Stimulated activated CD4-positive, alpha-beta T cell treated with anti-CD3 and anti-CD28 coated beads, Interleukin-12 subunit alpha, Interleukin-12 subunit beta, amount 100 ng/mL, for 4 hours (primary cell): ENCODE measurements at places on chromosomes 7 and 10.

- no peak for DNase-seq
These were observed 631.7 kb downstream of the KCNMA1 start for GRCh38 chr10:77005871-77006270.

GRCh38 chr10:88080213-88080612 is 216.8 kb downstream of the PTEN start:
- no peak for DNase-seq

- DNase-seq = no peak
These were observed 5.5 kb downstream of the ACTA2 start for GRCh38 chr10:88946965-88947590.

GRCh38 chr7:129376778-129377700 is 57.2 kb upstream of the STRIP2 start:
- DNase-seq = no peak

DNA sequence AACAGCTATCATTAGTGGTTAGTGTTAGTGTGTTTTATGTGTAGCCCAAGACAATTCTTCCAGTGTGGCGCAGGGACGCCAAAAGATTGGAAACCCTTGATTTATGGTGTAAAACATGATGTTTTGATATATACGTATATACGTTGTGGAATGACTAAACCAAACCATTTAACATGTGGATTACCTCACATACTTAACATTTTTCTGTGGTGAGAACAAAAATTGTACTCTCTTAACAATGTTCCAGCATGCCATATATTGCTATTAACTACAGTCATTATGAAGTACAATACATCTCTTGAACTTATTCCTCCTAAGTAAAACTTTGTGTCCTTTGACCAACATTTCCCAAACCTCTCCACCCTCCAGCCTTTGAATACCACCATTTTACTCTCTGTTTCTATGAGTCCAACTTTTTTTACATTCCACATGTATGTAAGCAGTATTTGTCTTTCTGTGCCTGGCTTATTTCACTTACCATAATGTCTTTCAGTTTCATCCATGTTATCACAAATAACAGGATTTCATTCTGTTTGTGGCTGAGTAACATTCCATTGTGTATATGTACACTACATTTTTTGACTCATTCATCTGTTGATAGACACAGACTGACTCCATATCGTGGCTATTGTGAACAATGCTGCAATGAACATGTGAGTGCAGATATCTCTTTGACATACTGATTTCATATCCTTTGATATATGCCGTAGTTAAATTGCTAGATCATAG is 42.2 kb upstream of the MAGI2 start:
- DNase-seq = no peak

GRCh38 chr10:110725801-110726630 is 81.9 kb downstream of the RBM20 start:
- DNase-seq = no peak

DNA sequence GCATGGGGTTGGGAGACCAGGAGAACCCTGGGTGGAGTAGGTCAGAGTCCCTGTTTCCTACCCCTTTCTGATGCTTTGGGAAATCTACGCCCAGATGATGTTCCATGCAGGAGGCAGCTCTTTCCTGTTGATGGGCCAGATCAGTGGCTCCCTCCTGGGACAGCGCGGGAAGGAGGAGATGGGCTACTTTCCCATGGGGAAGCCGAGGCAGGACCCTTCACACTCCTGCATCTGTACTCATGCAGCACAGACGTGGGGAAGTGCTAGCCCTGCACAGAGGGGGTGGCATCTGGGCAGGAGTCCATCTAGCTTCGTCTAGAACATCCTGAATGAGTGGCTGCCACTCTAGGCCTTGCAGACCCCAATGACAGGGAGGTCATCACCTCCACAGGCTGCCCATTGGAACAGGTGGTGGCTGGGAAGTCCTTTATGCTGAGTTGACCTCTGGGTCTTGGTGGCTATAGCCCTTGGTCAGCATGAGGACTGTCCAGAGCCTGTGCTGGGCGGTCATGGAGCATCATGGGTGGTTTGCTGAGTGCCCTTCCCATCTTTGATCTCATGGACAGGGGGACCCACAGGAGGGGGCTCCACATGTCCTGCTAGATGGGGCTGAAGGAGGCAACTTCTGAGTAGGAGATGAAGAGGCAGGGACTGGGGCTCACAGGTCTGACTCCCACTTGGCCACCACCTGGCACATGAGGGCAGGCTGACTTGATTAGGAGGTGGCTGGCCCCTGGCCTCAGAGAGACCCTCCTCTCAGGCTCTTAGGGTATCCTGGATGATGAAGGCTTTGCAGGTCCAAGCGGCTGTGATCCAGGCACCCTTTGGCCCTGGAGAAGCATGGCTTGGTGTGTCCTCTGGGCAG is 24.6 kb downstream of the RAMP3 start:
- no peak for DNase-seq

DNA sequence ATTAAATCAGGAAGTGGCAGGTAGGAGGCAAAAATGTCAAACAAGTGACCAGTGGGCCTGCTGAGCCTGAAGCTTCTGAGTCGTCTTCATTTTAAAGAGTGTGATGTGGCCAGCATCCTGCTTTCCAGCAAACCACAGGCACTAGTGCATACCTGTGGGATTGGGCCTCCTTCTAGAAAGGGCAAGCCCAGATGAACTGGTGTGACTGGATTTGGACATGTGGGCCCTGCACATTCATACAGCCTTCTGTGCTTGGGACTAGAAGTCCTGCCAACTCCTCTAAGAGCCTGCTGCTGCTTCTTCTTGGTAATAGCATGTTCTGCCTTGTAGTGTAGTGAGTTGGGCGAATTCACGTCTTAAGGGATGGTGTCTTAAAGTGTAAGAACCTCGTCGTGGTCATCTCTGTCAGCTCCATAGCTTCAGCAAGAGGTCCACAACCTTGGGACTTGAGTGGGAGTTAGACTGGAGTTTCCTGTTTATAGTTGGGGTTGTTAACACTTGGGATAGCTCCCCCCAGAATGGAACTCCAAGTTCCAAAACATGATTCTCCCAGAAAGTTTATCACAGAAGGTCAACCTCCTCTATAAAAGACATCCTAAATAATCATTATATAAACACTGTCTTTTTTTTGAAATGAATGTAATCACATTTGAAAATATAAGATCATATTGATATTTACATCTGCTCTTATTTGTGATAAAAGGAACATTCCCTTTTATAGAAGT is 11.2 kb downstream of the BMPER start:
- no peak for DNase-seq

DNA sequence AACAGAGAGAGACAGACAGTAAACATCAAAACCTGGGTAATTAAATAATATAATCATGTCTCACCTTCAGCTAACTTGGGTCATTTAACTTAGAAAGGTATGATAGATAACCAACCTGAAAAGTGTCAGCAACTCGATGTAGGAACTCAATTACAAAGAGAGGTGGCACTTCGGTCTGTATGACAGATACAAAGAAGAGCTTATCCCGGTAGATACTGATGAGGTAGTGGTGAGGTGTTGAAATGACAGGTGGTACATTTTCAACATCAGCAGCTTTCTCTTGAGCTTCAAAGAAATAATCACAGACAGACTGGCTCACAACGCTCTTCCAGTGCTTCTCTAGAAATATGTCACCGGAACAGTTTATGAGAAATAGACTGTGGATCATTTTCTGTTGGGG is 12.6 kb downstream of the AP3M1 start:
- DNase-seq = no peak

- DNase-seq = peak; percentile 6
These were observed 1.0 kb downstream of the OSBPL3 start for GRCh38 chr7:24978843-24979469.

DNA sequence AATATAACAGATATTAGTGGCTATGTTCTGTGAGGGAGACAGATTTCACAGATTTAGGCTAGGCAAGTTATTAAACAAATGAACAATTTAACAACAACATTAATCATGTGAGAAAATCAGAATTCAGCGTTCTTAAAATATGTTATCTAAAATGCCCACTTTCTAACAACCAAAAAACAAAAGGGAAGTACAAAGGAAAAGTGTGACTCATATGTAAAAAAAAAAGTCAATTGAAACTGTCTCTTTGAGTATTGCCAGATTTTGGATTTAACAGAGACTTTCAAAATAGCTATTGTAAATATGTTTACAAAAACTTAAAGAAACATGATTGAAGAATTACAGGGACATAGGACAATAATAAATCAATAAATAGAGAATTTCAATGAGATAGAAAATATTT is 34.8 kb upstream of the ARHGAP22 start:
- DNase-seq = no peak

GRCh38 chr10:61390851-61391250 is 62.3 kb downstream of the TMEM26 start:
- DNase-seq = no peak

- no peak for DNase-seq
These were observed 97.2 kb downstream of the PODXL start for GRCh38 chr7:131459256-131459655.

GRCh38 chr10:13787015-13787421 is 200.3 kb downstream of the PRPF18 start:
- DNase-seq = peak; percentile 55

GRCh38 chr10:132050191-132050590 is 15.6 kb upstream of the JAKMIP3 start:
- no peak for DNase-seq

DNA sequence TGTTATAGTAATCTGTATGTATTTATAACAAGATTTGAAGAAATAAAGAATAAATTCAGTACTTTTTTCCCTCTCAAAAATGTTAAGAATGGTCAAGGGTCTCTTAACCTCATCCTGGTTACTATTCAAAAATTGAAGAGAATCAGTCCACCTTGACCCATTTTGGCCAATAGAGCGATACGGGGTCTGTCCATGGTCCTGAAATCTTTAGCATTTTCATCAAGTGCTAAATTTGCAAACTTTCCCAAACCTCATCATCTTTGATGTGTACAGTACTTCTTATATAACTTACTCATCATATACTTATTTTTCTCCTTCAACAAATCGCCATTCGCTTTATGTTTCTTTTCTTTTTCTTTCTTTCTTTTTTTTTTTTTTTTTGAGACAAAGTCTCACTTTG is 23.6 kb downstream of the TMEM178B start:
- no peak for DNase-seq

GRCh38 chr7:55508221-55509011 is 63.9 kb downstream of the VOPP1 start:
- no peak for DNase-seq

- DNase-seq = no peak
These were observed 21.1 kb downstream of the UNC5B start for GRCh38 chr10:71233482-71233892.

DNA sequence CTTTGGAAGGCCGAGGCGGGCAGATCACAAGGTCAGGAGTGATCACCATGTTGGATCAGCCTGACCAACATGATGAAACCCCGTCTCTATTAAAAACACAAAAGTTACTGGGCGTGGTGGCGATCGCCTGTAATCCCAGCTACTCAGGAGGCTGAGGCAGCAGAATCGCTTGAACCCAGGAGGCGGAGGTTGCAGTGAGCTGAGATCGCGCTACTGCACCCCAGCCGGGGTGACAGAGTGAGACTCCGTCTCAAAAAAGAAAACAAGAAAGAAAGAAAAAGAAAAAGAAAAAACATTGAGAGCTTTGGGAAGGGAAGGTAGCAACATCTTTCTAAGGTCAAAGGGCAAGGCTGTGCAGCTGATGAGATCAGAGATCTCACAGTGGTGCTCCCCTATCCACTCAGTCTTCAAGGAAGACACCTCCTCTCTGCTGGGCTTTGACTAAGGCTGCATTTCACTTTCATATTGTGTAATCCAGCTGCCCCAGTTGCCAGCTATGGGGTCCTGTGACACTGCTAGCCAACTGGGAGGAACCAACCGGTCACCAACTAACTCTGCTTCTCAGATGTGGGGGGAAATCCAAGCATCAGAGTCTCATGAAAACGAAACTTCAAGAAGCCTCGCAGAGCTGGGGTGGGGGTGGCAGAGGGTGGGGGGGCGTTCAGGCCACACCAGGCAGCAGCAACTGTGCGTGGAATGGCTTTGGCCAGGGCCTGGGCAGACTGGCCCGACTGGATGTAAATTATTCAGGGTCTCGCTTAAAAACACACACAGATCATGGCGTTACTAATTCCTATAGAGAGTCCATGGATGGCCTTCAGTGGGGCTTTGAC is 1.5 kb downstream of the IL15RA start:
- peak; percentile 36 for DNase-seq

- no peak for DNase-seq
These were observed 173.9 kb upstream of the NPY start for GRCh38 chr7:24110056-24110455.

DNA sequence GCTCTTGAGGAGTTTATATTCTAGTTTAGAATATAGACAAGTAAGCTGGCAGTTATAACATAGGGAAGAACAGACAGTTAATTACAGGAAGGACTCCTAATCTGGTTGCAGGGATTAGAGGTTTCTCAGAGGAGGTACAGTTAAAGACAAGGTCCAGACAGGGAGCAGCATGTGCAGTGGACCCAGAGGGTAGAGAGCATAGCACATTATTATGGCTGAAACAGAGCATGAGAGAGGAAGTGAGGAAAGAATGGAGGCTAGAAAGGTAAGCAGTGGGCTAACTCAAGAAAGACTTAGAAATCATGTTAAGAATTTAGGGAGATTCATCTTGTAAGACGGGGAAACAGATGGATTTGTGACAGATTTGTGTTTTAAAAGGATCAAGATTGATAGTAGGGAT is 9.7 kb downstream of the MIOS start:
- no peak for DNase-seq

DNA sequence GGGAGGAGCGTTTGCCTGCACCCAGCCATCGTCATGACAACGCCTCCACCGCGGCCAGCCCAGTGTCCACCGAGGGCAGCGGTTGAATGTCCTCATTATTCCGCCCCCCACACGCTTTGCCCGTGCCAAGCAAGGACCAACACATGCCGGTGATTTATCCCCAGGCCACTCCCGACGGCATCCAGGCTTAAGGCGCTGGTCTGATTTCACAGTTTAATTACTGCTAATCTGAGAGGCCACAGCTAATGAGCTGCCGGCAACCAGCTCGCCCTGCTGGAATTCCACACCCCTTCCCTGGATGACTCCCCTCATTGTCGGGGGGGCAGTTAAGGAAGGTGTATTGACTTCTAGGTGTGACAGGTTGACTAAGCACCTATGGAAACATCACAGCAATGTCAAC is 432.3 kb downstream of the DNAJB6 start:
- no peak for DNase-seq

- no peak for DNase-seq
These were observed 15.6 kb upstream of the SH3PXD2A start for GRCh38 chr10:103871006-103871405.

GRCh38 chr7:81190997-81191768 is 272.3 kb upstream of the SEMA3C start:
- no peak for DNase-seq

GRCh38 chr10:110150046-110150445 is 57.4 kb upstream of the MXI1 start:
- DNase-seq = no peak

DNA sequence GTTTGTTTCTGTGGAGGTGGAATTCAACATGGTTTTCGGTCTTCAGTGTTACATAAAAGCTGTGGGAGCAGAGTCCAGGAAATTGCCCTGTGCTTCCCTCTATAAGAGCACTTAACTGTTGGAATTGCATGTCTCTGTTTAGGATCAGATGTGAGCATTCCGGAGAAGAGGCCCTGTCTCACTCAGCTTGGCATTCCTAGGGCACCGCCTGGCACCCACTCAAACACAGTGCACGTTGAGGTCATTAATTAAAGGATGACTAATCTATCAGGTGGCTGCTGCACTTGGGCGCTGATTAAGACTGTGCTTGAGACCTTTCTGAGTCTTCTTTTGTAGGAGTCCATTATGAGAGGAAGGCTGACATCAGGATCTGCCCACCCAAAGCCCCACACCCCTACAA is 82.8 kb upstream of the VIPR2 start:
- DNase-seq = no peak

- DNase-seq = no peak
These were observed 4.0 kb upstream of the NEBL start for GRCh38 chr10:20901110-20901509.

- no peak for DNase-seq
These were observed 79.0 kb downstream of the AUTS2 start for GRCh38 chr7:69677054-69677852.
